Esophagus mucosa (tissue), 1 donor: ENCODE measurements at places on chromosomes 12 and 14. TPM values are rescaled to one million over a fixed set of nuclear protein-coding genes. Genes with fewer than 3 reads are reported as not detected.

Gene CMTM5
- total RNA-seq = not detected

Gene MYO1H
- 1.0 TPM for total RNA-seq

Gene TIGAR
- total RNA-seq = 6.1 TPM

Gene ATXN2
- total RNA-seq = 22.2 TPM
